Stimulated activated CD8-positive, alpha-beta memory T cell treated with anti-CD3 and anti-CD28 coated beads, Interleukin-4, amount 100 ng/mL, for 1 hour (primary cell): ENCODE measurements at places on chromosomes 6 and 20.

GRCh38 chr20:7728338-7728737, 211.9 kb downstream of the HAO1 start:
- DNase-seq = no peak

- no peak for DNase-seq
These were observed 37.1 kb downstream of the SERPINB1 start for GRCh38 chr6:2804516-2804915.

DNA sequence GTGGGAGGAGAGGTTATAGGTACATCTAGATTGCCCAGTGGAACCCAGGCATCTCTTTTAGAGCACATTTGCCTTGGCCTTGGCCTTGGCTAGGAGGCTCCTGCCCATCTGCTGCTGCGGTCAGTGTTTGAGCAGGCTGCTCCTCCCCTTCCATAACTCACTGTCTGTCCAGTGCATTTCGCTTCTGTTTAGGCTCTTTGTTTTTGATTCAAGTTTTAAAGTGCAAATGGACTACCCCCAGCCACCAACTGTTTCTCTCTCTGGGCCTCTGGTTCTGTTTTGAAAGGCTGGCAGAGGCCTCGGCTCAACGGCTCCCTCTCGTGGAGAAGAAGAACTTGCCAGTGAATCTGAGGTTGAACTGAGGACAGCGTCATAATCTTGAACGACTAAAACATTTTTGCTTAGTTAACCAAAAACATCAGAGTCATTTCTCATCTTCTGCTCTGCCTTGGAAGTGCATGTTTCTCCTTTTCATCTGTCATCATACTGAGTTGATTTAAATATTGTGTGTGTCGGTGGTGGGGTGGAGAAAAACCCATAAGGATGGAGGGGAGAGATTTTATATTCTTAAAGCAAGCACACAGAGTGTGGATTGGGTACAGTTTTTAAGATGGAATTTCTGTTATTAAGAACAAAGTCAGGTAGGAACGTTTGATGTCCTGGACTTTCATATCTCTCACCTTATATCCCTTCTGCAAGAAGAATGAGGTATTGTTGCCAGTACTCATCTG, 171.4 kb downstream of the DTNBP1 start:
- DNase-seq = peak; percentile 38

DNA sequence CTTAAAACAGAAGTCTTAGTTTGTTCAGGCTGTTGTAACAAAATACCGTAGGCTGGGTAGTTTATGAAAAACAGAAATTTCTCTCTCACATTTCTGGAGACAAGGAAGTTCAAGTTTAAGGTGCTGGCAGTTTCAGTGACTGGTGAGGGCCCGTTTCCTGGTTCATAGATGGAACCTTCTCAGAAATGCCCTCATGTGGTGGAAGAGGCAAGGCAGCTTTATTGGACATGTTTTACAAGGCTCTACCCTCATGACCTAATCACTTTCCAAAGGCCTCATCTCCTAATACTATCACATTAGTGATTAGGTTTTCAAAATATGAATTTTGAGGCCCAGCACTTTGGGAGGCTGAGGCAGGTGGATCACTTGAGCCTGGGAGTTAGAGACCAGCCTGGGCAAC, 2.4 kb downstream of the HEBP2 start:
- DNase-seq = no peak

- no peak for DNase-seq
These were observed 10.5 kb upstream of the STX11 start for GRCh38 chr6:144139817-144140216.

DNA sequence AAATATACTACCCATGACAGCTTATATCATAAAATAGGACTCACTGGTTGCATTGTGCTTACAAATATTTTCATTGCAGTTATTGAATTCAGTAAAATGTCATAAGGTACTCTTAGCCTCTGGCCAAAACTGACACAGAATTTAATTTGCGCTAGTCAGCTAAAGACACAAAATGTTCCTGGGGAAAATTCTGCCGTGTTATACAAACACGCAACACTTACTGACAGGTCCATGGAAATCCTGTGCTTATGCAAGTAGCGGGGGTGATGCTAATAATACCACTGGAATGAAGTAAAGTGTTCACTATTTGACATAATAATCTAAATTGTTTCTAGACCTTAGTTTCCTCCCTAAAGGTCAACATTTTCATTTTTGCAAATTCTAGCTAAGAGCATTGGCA, 354.4 kb upstream of the RSPO3 start:
- DNase-seq = no peak
